ENCODE measurements at places on chromosomes 16 and 17.

- no peak for DNase-seq
Observed at GRCh38 chr16:89475144-89475543, 15.2 kb downstream of the ANKRD11 start.

GRCh38 chr17:75845933-75846691 lies 1.9 kb upstream of the UNC13D start:
- no peak for DNase-seq

DNA sequence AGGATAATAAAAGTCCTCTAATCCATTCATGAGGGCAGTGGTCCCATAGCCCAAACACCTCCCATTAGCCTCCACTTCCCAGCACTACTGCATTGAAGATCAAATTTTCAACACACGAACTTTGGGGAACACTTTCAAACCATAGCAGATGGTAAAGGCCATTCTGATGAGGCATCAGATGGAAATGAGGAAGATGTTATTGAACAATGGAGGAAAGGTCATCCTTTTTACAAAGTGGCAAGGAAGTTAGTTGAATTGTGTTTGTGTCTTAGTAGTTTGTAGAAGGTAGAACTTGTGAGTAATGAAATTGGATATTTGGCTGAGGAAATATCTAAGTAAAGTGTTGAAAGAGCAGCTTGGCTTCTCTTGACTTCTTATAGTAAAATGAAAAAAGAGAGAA lies 93.3 kb upstream of the NLRP1 start:
- DNase-seq, result no peak

- DNase-seq, result no peak
Observed at GRCh38 chr17:44587339-44587738, 30.1 kb downstream of the FZD2 start.

Measured in cerebellar nuclear complex (tissue), 1 donor.